T-cell (primary cell): ENCODE measurements at places on chromosomes 2 and 18.
A peak's percentile ranks its signal among the peaks of the same experiment; 100 is the strongest.

- H3K27me3 ChIP-seq, result no peaks in the 10 kb centered on the region
- no peak overlapping the region for H3K4me3 ChIP-seq
- H3K27ac ChIP-seq, result no peak overlapping the region
- no peak for DNase-seq
- no peaks in the 10 kb centered on the region for H3K36me3 ChIP-seq
These were observed 29.3 kb upstream of the OTOS start for GRCh38 chr2:240169486-240170353.

DNA sequence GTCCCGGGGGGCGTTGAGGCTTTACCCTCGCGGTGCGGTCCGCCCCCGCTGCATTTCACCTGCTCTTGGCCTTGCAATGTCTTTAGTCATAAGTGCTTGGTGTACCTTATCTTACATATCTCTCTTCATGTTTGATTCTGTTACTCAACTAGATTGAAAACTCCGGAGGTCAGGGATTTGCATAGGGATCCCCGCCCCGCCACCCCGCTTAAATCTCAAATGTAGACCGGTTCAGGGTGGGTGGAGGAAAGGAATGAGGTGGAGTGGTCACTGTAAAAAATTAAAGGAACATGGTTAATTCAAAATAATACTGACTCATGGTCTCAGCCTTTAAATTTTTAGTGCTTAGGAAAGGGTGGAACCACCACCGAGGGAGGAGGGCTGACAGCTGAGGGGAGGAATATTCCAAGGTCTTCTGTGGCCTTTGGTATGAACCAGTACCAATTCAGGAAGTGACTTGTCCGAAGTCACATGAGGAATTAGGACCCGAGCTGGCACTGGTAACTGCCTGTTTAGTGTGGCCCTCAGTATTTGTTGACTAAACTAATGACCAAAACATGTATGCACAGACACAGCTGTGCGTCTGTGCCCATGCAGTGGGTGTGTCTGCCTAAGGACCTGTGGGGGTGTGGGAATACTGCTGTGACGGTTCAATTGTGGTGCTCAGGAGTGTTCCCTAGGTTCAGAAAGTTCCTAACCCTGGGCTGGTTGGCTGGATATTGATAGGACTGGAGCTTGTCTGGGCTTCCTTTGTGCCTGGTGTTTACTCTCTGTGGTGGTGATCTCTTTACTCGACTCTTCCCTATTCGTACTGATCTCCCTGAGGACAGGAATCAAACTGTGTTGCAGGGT is 1.0 kb downstream of the PLEKHB2 start:
- H3K4me3 ChIP-seq, result peak overlapping the region; percentile 99
- no peaks in the 10 kb centered on the region for H3K27me3 ChIP-seq

DNA sequence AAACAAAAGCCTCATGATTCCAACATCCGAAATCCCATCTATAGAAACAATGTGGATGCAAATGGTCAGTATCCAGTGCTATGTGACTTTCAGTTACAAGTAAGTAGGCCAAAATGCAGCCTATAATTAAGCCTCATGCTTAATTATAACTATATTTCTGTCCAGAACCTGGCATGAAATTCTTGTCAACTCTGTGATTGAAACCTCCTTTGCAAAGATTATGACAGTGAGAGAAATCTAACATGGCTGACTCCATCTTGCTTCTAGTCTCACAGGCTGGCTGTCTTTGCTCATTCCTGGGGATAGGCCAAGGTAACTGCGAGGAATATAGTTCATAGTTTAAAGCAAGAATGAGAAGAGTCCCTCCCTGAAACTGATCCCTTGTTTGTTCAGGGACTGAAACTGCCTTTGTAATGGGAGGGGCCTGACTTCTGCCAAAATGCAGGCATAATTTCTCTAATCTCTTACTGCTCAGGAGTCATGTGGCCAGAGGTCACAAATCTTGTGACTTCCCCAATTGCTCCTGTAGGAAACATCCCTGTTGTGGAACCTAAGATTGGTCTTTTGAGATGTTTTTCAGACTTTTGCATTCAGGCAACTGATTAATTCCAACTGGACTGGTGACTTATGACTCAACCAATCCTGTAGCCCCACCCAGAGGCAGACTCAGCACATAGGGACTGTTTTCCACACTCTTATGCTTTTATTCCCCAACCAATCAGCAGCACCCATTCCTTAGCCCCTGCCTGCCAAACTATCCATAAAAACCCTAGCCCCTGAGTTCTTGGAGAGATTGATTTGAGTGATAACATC is 84.5 kb upstream of the TLK1 start:
- no peaks in the 10 kb centered on the region for H3K36me3 ChIP-seq
- DNase-seq, result no peak
- no peak overlapping the region for H3K4me3 ChIP-seq
- no peak overlapping the region for H3K27ac ChIP-seq

DNA sequence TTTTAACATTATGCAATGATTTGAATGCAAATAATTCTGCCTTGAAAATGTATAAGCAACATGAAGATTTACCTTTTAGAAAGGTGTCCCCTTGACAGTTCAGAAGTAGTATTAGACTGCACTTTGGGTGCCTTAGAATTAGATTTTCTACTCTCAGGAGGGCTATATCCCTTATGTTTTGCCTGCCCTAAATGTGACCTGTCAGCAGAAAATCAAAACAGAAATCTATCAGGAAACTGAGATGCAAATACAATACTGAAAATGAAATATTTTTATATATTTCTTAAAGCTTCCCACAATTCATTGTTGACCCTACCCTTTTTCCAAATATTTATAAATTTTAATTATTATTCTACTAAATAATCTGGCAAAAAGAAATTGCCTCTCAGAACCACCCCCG is 61.5 kb downstream of the TRIP12 start:
- no peaks in the 10 kb centered on the region for H3K27me3 ChIP-seq
- H3K27ac ChIP-seq, result no peak overlapping the region
- peaks cover 31% of the 10 kb centered on the region for H3K36me3 ChIP-seq
- peaks cover 7% of the 10 kb centered on the region for H3K4me1 ChIP-seq

GRCh38 chr18:49591271-49591670 is 29.4 kb downstream of the LIPG start:
- no peaks in the 10 kb centered on the region for H3K4me1 ChIP-seq
- no peak overlapping the region for H3K27ac ChIP-seq
- DNase-seq, result no peak

GRCh38 chr2:7427293-7428060 is 510.3 kb downstream of the RNF144A start:
- no peaks in the 10 kb centered on the region for H3K27me3 ChIP-seq
- no peak overlapping the region for H3K4me3 ChIP-seq
- peak overlapping the region; percentile 10 for H3K27ac ChIP-seq
- H3K36me3 ChIP-seq, result no peaks in the 10 kb centered on the region

DNA sequence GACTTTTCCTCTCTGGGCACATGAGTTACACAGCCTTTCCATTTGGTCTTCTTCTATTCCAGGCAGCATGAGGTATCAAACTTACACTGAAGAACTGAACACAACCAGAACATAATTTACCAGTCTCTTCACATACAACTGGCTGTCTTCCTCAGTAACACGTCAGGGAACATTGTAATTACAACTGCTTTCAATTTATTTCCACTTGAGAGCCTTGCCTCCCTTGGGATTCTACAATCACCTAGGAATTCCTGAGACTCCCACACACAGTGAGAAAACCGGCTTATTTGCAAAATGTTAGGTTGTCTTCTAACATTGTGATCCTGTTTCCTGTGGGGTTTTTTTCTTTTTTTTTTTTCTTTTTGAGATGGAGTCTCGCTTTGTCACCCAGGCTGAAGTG is 149.9 kb downstream of the TMX3 start:
- H3K4me1 ChIP-seq, result no peaks in the 10 kb centered on the region
- H3K27me3 ChIP-seq, result no peaks in the 10 kb centered on the region
- H3K27ac ChIP-seq, result no peak overlapping the region

- H3K27ac ChIP-seq, result no peak overlapping the region
- DNase-seq, result no peak
- H3K4me3 ChIP-seq, result no peak overlapping the region
- no peaks in the 10 kb centered on the region for H3K4me1 ChIP-seq
- H3K36me3 ChIP-seq, result no peaks in the 10 kb centered on the region
These were observed 24.7 kb upstream of the MBP start for GRCh38 chr18:77157312-77157711.

DNA sequence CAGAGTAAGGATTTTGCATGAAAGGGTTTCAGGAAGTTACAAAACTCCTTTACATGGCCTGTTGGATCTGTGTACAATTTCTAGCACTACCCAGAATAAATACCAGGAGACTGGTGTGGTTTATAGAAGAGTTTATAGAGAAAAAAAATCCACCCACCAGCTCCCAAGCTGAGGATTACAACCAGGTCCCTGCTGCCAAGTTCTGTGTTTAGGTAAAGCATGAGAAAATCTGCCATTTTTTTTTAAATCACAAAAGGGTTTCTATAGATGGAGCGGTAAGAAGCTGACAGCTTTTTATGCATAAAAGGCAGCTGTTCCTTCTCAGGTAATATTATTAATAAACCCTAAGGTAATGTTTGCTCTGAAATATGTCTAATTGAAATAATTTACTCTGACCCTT is 545.4 kb upstream of the ZEB2 start:
- no peak for DNase-seq
- H3K4me3 ChIP-seq, result no peak overlapping the region
- H3K27me3 ChIP-seq, result no peaks in the 10 kb centered on the region
- H3K4me1 ChIP-seq, result no peaks in the 10 kb centered on the region
- H3K27ac ChIP-seq, result no peak overlapping the region

GRCh38 chr2:145980318-145980717 is 1460.4 kb upstream of the ZEB2 start:
- no peak overlapping the region for H3K4me3 ChIP-seq
- no peaks in the 10 kb centered on the region for H3K4me1 ChIP-seq
- H3K27me3 ChIP-seq, result no peaks in the 10 kb centered on the region
- DNase-seq, result no peak
- no peaks in the 10 kb centered on the region for H3K36me3 ChIP-seq
- H3K27ac ChIP-seq, result no peak overlapping the region
